ENCODE measurements at places on chromosomes 5 and 9.
A peak's percentile ranks its signal among the peaks of the same experiment; 100 is the strongest.

DNA sequence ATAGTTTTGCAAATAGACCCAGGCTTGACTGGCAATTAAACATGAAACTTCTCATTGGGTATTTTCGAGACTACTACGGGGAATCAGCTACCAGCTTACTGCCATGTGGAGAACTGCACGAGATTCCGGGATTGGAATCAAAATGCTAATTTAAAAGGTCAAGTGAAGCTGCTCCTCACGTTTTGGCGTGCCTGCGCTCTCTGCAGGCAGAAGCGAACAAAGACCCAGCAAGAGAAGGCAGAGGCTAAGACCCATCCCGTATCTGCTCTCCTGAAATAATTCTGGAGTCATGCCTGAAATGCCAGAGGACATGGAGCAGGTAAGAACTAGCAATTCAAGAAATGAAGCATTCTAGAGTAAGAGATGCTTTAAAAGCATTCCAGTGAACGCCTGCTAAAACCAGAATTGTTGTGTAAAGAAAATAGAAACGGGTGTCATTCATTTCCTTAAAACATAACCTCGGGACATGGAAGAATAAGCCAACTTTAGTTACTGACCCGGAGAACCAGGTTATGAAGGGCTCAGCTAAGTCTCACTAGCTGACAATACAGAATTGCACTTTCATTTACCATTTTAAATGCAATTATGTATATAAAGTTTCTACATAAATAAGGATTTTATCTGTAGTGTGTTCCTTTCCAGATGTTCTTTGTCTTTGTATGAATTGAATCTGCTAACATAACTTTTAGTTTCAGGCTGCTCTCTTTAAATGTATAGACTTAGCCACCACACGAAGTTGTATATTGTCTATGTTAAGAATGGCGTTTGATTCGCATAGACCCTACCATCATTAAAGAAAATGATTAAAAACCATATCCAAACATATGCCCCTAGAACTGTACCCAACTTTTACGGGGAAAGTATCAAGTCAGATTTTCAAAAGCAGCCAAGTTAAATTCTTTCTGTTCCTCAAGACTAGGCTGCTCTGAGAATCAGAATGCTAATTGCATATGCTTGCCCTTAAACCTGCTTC is 2.0 kb upstream of the MAT2B start:
- DNase-seq, result peak; percentile 76

GRCh38 chr9:134887219-134887618 is 6.6 kb downstream of the FCN2 start:
- DNase-seq, result no peak

DNA sequence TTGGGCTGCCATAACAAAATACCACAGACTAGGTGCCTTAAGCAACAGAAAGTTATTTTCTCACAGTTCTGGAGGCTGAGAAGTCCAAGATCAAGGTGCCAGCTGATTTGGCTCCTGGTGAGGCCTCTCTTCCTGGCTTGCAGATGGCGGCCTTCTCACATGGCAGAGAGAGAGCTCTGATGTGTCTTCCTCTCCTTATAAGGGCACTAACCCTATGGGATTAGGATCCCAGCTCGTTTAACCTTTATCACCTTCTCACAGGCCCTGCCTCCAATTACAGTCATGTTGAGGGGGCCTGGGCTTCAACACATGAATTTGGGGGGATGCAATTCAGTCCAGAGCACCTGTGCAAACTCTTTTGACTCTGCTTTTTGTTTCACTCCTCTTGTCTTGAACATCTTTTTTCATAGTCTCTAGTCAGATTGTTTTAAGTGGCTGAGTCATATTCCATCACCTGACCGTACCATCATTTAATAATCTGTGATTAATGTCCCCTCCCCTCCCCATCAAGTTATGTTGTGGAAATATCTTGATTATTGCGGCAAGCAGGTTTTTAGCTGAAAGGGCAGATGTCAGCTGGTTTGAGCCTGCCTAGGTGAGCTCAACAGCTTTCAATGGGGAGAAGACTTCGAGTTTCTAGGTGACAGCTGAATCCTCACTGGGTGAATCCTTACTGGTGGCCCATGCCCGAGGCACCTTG is 61.8 kb downstream of the NDFIP1 start:
- no peak for DNase-seq

- DNase-seq, result peak; percentile 34
Measured at GRCh38 chr5:5409151-5409810, 13.2 kb upstream of the ICE1 start.

DNA sequence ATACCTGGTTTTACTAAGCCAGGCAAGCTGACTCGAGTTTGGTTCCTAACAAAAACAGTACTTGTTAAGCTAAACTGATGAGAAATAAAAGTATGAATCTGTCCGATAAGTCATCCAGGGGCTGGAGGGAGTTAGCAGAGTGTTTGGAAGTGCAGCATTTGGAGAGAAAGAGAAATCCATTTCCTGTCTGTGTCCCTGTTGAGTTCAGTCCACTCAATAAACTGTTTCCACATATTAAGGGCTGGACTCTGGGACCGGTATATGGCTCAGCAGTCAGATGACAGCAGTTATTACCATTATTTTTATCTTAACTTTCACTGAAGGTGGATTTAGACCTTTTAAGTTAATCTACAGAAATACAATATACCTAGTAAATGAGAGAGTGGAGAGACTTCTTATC is 130.6 kb upstream of the ADRA1B start:
- no peak for DNase-seq

- DNase-seq, result no peak
Measured at GRCh38 chr9:124231095-124231737, 26.5 kb upstream of the NEK6 start.

- no peak for DNase-seq
Measured at GRCh38 chr5:133506181-133506580, 106.2 kb downstream of the FSTL4 start.

GRCh38 chr5:66769030-66769733 is 173.0 kb downstream of the MAST4 start:
- no peak for DNase-seq

DNA sequence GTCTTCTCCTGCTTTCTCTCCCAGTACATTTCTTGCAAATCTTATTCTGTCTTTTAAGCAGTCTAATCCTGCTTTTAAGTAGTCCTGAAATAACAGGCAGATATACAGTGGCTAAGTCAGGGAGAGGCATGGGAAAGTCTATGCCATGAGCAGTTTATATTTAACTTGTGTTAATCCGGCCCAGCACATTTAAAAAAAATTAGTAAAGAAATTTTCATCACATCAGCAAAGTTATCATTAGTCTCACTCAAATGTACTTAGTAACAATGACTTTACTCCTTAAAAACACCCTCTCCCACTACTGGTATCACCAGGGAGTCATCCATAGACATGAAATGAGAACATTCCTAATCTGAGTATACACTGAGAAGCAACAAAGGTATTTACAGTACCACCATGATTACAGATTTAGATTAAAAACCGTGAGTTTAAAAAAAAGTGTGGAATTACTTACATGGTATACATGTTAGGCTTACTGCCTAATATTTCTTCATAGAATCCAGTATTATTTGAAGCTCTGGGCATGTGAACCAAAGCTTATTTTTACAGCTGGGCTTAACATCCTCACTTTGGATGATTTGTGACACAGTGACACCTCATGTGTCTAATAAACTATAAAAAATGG is 75.9 kb upstream of the DAB2 start:
- DNase-seq, result peak; percentile 25

GRCh38 chr5:1726469-1726865 is 73.2 kb downstream of the MRPL36 start:
- no peak for DNase-seq

- peak; percentile 22 for DNase-seq
Measured at GRCh38 chr5:11047030-11047429, 286.0 kb upstream of the DAP start.

- DNase-seq, result no peak
Measured at GRCh38 chr9:126000731-126001580, 253.8 kb downstream of the PBX3 start.

- no peak for DNase-seq
Measured at GRCh38 chr5:87138091-87138805, 129.4 kb upstream of the RASA1 start.

GRCh38 chr9:35758475-35759050 is 4.5 kb upstream of the MSMP start:
- no peak for DNase-seq

GRCh38 chr5:133081036-133081435 is 29.2 kb downstream of the HSPA4 start:
- DNase-seq, result no peak

GRCh38 chr5:1918488-1919208 is 35.9 kb upstream of the IRX4 start:
- no peak for DNase-seq

GRCh38 chr9:76758476-76758875 is 5.8 kb upstream of the PCA3 start:
- no peak for DNase-seq

DNA sequence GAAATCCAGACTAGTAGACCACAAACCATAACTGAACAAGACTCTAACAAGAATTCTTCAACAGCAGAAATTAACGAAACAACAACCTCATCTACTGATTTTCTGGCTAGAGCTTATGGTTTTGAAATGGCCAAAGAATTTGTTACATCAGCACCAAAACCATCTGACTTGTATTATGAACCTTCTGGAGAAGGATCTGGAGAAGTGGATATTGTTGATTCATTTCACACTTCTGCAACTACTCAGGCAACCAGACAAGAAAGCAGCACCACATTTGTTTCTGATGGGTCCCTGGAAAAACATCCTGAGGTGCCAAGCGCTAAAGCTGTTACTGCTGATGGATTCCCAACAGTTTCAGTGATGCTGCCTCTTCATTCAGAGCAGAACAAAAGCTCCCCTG is 68.6 kb downstream of the VCAN start:
- DNase-seq, result no peak

- no peak for DNase-seq
Measured at GRCh38 chr9:133224762-133225161, 15.7 kb upstream of the OBP2B start.

DNA sequence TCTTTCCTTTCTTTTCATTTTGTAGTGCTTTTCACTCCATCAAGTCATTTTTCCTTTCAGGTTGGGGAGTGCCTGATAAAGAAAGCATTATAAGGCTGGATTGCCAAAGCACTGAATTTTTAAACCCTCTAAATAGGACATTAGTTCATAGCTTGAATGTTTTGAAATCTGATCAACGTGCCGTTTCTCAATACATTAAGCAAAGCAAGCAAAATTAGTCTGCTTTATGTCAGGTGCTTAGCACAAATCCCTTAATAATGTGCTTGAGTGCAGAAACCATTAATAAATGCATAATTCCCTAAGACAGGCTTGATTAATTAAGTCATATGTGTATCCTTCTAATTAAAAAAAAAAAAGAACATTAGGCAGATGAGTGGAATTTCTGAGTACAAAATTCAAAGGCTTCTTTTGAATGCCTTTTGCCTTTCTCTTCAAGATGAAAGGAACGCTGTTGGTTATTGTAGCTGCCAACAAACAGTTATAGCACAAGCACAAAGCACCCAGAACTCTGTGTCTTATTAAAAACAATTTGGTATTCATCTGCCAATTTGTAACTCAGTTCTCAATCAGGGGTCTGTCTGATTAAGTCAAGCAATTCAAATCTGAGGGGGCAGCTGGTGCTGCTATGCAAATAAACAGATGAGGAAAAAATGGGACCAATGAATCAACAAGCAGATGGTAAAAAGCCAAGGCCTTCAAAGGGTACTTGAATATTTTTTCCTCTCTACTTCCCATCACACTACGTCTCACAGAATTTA is 233.7 kb downstream of the TLE1 start:
- DNase-seq, result no peak

DNA sequence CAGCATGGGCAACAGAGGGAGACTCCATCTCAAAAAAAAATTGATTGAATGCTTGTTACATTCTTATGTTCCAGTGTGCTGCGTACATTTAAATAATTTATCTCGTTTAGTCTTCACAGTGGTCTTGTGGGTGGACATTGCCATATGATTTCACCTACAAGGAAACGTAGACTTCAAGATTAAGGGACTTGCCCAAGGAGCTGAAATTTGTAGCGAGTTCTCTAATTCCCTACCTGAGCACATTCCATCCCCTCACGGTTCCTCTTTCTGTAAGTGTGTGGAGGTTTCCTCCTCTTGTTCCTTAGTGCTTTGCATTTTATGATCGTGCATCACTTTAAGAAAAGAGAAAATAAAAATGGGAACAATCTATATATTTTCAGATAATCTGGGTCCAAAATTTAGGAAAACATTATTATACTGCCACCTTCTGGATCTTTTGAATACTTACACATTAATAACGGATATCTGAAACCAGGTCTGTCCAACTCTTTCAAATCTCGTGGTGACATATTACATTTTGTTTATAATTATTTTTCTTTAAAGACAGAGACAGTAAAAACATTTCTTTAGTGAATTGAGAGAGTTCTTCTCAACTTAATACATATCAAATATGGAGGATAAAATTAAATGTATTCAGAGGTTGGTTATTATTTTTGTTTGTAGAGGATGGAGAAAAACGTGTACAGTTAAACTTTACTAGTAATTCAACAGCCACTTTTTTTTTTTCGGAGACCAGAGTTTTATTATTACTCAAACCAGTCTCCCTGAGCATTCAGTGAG is 29.9 kb upstream of the C7 start:
- DNase-seq, result peak; percentile 18

DNA sequence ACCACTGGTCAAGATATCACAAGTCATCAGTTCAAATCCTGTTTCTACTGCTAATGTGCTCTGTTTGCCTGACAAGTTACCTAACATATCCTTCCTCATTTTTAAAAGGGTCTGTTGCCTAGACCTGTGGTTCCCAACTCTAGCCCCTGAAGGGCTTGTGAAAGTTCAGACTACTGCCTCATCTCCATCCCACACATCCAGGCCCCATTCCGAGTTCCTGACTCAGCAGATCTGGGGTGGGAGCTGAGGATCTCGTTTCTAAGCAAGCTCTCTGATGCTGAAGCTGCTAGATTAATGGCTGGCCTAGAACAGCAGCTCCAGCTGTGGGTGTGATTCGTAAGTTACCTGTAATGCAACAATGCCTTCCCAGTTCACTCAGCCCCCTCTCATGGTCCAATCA is 32.5 kb downstream of the S1PR3 start:
- no peak for DNase-seq
